Psoas muscle (tissue), 8 donors: ENCODE measurements at places on chromosomes 6 and 20. TPM values are rescaled to one million over a fixed set of nuclear protein-coding genes. Genes with fewer than 3 reads are reported as not detected.
A peak's percentile ranks its signal among the peaks of the same experiment; 100 is the strongest.

Gene BIRC7
- total RNA-seq, result not detected

Gene SAPCD1
- total RNA-seq, result not detected

Gene TTK
- total RNA-seq, result not detected

Gene SGK2
- total RNA-seq, result not detected

GRCh38 chr6:81750681-81751387 lies 1.6 kb downstream of the TENT5A start:
- H3K27me3 ChIP-seq, result no peaks in the 10 kb centered on the region
- no peak for DNase-seq
- no peaks in the 10 kb centered on the region for H3K36me3 ChIP-seq
- H3K27ac ChIP-seq, result peak overlapping the region; percentile 88

Gene POPDC3
- total RNA-seq, result 170 TPM

DNA sequence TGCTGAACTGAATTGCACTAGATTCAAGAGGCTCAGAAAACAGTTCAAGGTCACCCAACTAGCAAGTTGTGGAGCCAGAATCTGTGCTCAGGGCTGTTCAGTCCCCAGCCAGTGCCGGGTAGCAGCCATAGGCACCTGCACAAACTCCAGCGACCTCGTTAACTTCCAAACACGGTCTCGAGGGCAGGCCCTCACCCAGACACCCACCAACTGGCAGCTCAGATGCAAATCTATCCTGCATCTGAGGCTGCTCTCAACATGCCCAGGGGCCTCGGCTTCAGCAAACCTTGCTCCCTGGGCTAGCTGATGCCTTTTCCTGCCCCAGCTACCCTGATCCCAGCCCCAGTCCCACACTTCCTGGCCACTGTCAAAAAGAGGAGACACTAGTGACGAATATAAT lies 3.7 kb downstream of the JPH2 start:
- H3K4me3 ChIP-seq, result peak overlapping the region; percentile 84
- DNase-seq, result no peak
- H3K27ac ChIP-seq, result peak overlapping the region; percentile 97
- H3K4me1 ChIP-seq, result peaks cover 67% of the 10 kb centered on the region

Gene MAP7
- 0.94 TPM for total RNA-seq

Gene PKIG
- total RNA-seq, result 35.2 TPM

DNA sequence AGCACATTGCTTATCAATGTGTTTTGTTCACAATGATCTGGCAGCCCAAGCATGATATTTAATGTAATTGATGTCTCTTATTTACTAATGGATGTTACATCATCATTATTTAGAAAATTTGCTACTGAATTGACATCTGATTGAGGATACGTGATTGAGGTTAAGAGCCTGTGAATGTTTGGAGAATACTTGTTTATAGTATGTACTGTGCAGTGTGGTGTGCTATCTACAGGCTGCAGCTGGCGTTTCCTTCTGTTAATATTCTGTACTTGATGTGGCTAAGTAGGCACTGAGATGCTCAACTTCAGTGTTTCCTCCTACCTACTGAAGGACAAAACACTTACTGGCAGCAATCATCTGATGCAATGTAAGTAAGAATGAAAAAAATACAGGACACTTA lies 709.6 kb upstream of the FLRT3 start:
- no peak overlapping the region for H3K4me3 ChIP-seq
- H3K4me1 ChIP-seq, result no peaks in the 10 kb centered on the region
- no peaks in the 10 kb centered on the region for H3K27me3 ChIP-seq
- DNase-seq, result no peak
- H3K27ac ChIP-seq, result no peak overlapping the region
- H3K36me3 ChIP-seq, result no peaks in the 10 kb centered on the region

GRCh38 chr6:100099189-100100074 lies 105.4 kb upstream of the MCHR2 start:
- no peak overlapping the region for H3K4me3 ChIP-seq
- H3K36me3 ChIP-seq, result no peaks in the 10 kb centered on the region
- H3K4me1 ChIP-seq, result no peaks in the 10 kb centered on the region

DNA sequence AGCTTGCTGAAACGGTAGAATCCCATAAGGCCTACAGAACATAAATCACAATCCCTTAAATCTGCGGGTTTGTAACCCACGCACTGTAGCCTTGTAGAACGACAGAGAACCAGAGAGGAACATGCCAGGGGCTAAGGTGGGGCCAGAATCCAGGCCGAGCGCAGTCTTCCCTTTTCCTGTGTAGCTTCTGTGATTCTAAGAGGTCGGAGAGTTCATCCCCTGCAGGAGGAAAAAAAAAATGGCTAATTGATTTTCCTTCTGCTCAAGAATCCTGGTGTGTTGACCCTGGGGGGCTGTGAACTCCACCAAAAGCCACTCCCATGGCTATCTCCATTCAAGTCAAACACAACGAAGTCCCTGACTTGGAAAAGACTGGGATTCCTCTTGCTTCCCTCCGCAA lies 96.3 kb downstream of the SPTLC3 start:
- no peaks in the 10 kb centered on the region for H3K36me3 ChIP-seq
- no peak overlapping the region for H3K4me3 ChIP-seq
- H3K27ac ChIP-seq, result no peak overlapping the region
- DNase-seq, result no peak
- no peaks in the 10 kb centered on the region for H3K4me1 ChIP-seq

DNA sequence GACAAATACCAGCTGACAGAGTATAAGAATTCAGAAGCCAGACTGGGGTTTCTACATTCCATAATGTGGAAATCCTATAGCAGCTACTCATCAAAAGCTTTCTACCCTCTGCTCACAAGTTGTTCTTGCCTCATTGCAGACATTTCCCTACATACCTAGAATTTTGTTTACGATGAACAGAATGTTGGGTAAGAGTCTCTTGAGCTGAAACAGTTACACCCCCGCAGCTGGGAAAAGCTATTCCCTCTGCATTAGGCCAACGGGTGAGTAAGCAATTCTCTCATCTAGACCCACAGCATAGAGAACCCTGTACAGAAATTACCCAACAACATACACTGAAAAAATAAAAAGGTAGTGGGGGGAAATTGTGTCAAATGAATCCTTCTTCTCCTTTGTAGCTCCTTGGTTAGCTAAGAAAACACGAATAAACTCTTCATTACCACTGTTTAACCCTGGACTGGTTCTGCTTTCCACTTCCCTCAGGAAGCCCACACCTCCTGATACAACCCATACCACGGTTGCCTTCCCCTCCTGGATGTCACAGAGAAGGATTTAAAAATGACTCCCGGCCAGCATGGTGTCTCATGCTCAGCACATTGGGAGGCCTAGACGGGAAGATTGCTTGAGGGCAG lies 215.0 kb upstream of the SHLD1 start:
- H3K36me3 ChIP-seq, result no peaks in the 10 kb centered on the region
- DNase-seq, result no peak
- H3K27me3 ChIP-seq, result no peaks in the 10 kb centered on the region
- no peak overlapping the region for H3K27ac ChIP-seq

DNA sequence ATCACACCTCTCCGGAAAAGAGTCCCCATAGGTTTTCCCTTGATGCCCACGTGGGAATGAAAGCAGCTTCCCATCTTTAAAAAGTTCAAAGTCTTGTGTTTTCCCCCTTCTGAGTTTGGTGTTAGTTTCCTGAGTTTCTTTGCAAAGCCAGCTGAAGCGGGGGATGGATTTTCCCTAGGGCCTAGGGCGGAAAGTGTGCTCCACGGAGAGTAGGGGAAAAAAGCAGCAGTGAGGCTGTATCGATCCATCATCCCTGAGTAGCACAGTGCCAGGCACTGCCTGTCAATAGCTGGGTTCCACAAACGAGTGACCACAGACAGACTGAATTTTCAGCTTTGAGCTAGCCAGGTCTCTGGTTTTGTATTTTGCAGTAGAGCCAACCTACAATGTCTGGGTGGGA lies 1.3 kb downstream of the DAAM2 start:
- H3K27me3 ChIP-seq, result no peaks in the 10 kb centered on the region
- H3K4me3 ChIP-seq, result peak overlapping the region; percentile 89
- DNase-seq, result no peak

GRCh38 chr6:134119486-134119885 lies 67.1 kb upstream of the SLC2A12 start:
- no peaks in the 10 kb centered on the region for H3K27me3 ChIP-seq
- no peak for DNase-seq
- H3K27ac ChIP-seq, result no peak overlapping the region
- H3K4me1 ChIP-seq, result no peaks in the 10 kb centered on the region

- H3K36me3 ChIP-seq, result peaks cover 4% of the 10 kb centered on the region
- peak overlapping the region; percentile 56 for H3K4me3 ChIP-seq
- H3K27me3 ChIP-seq, result no peaks in the 10 kb centered on the region
- H3K27ac ChIP-seq, result peak overlapping the region; percentile 95
These were observed 5.6 kb downstream of the SPATA2 start for GRCh38 chr20:49909499-49910339.
